ENCODE measurements at places on chromosomes 6 and 20.

DNA sequence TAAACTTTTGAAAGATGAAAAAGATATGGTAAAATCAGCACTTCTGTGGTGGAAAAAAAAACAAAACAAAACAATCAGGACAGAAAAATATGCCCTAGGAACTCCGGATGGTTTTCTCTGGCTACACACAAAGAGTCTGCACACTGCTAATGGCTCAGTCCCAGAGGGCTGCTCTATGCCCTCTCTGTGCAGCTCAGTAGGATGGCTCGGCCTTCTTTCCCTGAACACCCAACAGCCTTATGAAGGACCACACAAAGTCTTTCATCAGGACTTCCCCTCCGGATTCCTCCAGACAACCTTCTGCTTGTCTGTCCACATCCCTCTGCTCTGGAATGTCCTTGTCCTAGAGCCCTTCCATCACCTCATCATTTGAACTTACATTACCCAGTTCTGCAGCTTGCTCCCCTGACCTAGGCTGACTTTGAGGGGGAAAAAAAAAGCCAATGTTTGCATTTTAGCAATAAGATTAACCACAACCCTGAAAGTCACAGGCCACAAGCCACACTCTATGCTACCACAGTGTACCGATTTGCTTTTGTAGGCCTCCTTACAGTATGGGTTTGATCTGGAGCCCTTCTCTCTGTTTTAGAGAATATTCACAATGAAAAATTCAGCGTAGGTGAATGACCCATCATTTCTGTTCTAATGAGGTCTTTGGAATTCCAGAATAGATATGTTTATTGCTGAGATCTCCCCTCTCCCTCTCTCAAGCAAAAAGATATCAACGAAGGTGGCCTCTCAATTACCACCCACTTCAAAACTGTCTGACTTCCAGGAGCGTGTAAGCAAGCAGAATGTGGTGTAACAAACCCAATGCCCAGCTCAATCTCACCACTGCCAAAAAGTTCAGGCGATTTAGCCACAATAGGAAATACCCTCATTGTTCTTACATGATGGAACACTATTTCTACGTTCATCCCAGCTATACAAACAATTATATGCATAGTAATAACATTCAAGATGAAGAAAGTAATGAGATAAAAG is 164.0 kb downstream of the GMDS start:
- no peak for DNase-seq

GRCh38 chr6:127022302-127022701 is 96.2 kb upstream of the RSPO3 start:
- peak; percentile 13 for DNase-seq

GRCh38 chr6:139338795-139339194 is 35.7 kb downstream of the CITED2 start:
- no peak for DNase-seq

- no peak for DNase-seq
Observed at GRCh38 chr6:136188486-136188885, 61.6 kb downstream of the MTFR2 start.

DNA sequence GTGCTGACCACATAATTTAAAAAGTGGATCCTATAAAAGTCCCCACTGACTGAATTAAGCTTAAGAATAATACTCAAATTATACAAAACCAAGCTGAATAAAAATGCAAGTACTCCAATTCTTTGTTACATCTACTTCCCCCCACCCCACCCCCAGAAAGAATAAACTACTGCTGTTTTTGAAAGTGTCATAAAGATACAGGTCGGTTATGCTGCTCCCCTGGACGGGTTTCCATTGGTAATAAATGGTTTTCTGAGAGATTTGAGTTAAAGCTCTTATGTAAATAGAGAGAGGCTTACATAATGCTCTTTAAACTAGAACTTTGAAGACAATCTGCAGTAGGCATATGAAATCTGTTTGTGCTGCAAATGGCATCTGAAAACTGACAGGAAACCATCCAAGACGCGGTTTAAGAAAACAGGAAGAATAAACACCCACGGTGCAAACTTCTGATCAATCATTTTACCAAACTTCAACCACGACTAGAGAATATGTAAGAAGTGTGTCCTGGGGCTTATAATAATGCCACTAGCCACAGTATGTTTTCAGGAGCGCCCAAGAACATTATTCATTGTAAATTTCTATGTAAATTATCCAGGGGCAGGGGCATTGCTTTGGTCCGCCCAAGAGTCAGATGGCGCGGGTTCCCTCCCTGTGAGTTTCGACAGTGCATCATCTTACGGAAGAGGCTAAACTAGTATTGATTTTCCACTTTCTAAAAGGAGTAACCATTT is 10.8 kb upstream of the POU3F2 start:
- no peak for DNase-seq

DNA sequence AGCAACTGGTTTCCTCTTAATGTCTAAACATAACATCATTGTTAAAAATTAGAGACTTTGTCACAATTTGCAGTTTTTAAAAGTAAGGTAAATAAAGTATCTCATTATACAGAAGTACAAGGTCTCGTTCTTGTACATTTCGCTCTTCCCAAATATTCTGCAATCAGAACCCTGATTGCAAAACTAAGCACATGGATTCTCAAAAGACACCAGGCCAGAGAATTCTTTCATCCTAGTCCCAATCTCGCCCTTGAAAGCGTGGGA is 355 bp upstream of the AKAP7 start:
- no peak for DNase-seq

DNA sequence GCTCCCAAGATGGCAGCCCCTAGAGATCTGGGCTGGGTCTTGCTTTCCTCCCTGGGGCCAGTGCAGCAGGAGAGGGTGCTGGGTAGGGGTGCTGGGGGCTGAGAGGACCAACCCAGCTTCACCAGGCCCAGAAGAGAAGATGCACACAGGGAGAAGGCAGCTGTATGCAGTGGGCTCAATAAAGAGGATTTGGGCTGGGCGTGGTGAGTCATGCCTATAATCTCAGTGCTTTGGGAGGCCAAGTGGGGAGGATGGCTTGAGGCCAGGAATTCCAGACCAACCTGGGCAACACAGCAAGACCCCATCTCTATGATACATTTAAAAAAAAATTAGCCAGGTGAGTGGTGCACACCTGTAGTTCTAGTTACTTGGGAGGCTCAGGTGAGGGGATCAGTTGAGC is 25.7 kb upstream of the EMILIN3 start:
- DNase-seq: peak; percentile 27

DNA sequence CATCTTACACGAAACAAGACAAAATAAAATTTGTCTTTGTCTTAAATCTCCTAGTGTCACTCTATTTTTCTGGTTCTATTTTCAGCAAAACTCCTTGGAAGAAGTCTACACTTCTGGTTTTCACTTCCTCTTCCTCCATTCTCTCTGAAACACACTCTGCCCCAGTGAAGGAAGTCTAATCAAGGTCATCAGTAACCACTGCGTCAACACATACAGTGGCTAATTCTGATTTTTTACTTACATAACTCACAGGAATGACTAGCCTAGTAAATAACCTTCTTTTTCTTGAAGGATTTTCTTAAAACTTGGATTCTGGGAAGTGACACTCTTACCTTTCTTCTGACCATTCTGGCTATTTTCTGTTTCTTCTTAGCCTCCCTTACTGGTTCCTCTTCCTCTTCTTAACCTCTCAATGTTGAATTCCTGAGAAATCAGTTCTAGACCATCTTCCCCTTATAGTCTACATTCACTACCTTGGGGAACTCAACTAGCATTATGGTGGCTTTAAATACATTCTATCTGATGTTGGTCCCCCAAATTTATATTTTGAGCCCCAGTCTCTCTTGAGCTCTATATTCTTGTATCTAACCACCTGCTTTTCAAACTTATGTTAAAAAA is 37.5 kb downstream of the AIG1 start:
- no peak for DNase-seq

- DNase-seq: peak; percentile 26
Observed at GRCh38 chr20:15220778-15221565, 883.6 kb upstream of the FLRT3 start.

DNA sequence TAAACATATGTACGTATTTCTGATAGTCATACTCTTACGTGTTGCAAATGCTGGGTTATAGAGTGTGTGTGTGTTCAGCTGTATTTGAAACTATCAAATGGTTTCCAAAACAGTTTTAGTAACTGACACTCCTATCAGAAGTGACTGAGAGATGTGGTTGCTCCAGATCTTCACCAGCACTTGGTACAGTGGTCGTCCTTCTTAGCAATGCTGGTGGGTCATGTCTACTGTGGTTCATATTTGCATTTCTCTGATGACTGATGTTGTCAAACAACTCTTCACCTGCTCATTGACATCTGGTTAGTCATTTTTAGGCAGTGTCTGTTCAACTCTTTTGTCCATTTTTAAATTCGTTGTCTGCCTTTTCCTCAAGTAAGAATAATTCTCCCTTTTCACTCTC is 259.3 kb downstream of the KIF16B start:
- no peak for DNase-seq

DNA sequence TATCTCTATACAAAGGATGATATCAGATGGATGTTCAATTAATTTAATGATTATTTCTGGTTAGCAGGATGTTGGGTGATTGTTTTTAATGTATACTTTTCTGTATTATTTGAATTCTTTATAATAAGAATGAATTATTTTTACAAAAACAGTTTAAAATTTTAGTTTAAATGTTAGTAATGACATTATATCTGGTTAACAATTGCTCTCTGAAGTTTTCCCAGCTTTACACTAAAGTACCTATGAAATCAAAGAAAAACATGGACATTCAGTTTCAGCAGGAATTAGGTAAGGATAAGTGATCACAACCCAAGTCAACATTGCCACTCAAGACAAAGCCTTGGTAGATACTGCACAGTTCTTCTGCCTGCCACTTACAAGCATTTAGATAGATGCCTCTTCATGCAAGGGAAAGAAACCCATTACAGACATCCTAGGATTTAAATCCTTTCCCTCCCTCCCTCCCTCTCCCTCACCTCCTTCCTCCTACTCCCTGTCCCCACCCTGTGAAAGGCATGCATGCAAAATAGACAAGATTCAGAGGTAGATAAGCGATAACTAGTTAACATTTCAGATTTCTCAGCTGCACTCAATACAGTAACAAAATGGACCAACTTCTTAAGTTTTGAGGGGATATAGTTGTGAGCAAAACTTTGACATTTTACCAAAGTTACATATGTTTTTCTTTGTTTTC is 143.8 kb downstream of the STXBP5 start:
- no peak for DNase-seq

DNA sequence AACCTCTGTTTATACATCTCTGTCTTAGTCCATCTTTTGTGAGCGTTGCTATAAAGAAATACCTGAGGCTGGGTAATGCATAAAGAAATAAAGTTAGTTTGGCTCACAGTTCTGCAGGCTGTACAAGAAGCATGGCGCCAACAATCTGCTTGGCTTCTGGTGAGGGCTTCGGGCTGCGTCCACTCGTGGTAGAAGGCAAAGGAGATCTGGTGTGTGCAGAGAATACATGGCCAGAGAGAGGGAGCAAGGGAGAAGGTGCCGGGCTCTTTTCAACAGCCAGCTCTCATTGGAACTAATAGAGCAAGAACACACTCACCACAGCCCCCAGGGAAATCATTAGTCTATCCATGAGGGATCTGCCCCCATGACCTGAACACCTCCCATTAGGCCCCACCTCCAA is 100.3 kb upstream of the SRSF6 start:
- DNase-seq: no peak

DNA sequence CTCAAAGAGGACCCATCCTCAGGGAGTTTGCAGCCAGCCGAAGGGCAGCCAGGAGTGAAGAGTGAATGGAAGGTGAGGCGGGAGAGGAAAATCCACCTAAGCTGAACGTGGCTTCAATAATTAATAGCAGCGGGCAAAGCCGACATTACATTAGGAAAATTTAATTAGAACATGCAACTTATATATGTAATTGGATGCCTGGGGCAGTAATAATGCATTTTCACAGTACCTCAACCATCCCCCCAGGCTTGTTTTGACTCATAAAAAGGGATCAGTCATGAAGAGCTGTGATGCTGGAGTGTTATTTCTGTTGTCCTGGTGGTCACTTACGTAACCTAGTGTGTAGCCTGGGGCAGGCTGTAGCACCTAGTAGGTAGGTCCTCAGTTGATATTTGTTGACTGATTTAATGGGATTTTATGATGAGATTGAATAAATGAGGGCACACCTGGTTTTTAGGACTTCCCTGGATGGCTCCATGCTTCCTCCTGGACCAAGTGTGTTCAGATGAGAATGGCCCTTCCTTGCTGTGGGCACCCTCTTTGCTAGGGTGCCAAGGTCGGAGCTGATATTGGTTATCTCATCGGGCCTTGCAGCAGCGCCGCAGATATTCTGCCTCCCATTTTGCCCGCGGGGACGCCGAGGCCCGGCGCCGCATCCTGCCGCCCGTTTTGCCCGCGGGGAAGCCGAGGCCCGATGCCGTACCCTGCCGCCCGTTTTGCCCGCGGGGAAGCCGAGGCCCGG is 128.8 kb downstream of the CDH26 start:
- DNase-seq: no peak

DNA sequence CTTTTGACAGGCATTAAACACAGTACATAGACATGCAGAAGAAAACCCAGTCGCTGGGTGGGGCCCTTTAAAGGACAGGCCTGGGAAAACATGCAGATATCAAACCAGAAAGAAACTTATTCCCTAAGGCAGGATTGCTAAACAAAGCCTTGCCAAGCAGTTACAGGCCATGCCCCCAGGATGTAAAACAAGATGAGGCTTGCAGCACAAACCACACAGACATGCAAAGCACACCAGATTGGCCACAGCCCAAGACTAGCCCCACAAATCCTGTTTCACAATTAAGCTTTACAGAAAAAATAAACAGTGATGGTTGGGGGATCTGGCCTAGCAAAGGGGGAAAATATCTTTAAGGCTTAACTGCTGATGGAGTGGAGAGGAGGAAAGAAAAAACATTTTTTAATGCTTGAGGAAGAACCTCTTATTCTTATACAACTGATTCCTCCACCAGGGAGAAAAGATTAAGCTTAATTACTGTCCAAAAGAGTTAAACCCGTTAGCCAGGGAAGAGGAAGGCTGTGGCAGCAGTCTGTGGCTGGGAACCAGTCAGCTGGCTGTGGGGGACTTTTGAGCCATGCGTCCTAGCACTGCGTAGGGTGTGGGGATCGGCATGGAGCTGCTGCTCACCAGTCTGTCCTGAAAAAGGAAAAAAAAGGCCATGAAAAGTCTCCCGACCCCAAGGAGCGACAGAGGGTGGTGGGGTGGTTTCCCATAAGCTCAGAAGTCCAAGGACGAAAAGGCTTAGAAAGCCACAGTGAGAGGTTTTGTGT is 28.4 kb downstream of the COL19A1 start:
- DNase-seq: peak; percentile 16

DNA sequence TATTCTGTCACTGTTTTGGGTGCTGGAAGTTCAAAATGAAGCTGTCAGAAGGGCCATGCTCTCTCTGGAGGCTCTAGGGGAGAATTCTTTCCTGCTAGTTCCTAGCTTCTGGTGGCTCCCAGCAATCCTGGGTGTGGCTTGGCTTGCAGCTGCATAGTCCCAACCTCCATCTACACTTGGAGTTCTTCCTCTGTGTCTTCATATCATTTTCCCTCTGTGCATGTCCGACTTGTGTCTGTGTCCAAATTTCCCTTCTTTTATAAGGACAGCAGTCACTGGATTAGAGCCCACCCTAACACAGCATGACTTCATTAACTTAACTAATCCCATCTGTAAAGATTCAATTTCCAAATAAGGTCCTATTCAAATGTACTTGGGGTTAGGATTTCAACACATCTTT is 23.3 kb upstream of the ENPP1 start:
- DNase-seq: no peak
